SK-N-DZ (cell line): ENCODE measurements at places on chromosomes 5 and 9.

- no peak for DNase-seq
These were observed 16.5 kb downstream of the FBXL7 start for GRCh38 chr5:15516486-15516885.

DNA sequence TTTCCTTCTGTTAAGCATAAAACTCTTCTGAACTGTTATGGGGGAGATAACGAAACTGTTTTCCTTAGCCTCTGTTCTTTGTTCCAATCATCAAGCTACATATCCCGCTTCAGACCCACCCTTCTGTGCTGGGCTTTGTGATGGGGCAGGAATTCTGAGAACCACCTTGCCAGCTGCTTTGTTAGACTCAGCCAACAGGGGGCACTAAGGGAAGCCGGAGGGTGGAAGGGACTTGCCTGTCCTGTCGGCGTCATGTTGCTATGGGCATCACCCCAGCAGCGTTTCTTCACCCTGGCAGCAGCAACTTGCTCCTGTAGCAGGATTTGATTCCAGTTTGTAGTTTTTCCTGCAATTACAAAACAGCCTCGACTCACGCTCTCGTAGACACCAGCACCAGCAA is 169.1 kb downstream of the CAAP1 start:
- DNase-seq, result no peak

- DNase-seq, result no peak
These were observed 418.5 kb upstream of the MEF2C start for GRCh38 chr5:89301321-89302025.

- peak; percentile 1 for DNase-seq
These were observed 243.0 kb upstream of the PTPRD start for GRCh38 chr9:10855847-10856246.

- DNase-seq, result no peak
These were observed 51.3 kb downstream of the GADD45G start for GRCh38 chr9:89655990-89656657.

- no peak for DNase-seq
These were observed 95.7 kb downstream of the ANKH start for GRCh38 chr5:14775857-14776256.

DNA sequence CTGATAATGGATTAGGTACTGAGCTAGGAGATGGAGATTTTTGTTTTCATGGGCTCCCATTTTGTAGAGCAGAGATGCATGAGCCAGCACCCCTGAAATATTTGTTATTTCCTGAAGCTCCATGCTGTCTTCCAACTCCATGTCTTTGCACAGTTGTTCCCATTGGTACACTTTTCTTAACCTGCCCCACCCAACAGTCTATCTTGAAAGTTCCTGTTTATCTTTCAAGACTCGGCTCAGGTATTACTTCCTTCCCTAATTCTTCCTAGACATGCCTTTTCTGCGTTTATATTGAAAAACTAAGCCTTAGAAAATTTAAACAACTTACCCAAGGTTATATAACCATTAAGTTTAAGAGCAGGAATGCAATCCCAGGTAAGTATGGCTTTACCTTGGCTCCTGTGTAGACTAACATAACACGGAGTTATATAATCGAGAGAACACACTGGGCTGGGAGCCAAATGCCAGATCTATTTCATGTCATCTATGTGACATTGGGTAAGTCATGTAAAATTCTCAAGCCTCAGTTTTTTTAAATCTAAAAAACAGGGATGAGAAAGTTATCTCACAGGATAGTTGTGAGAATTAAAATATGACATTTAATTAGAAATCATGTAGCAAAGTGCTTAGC is 67.4 kb downstream of the LIX1 start:
- DNase-seq, result no peak

DNA sequence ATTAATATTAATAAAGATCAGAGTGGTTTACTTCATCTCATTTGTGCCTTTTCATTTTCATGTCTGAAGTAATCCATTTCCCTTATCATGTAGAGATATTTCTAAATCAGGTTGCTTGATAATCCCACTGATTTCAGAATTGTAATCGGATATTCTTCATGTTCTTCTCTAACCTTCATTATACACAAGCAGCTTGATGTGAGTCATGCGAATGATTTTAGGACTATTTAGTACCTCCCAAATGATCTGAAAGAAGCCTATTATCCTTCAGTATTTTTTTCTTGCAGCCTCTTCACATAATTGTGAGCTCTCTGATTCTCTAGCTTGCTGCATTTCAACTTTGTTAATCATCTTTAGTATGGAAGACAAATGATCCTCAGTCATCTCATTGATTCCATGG is 182.0 kb downstream of the GIN1 start:
- DNase-seq, result no peak

GRCh38 chr9:105333076-105333475 is 88.6 kb downstream of the SLC44A1 start:
- no peak for DNase-seq

DNA sequence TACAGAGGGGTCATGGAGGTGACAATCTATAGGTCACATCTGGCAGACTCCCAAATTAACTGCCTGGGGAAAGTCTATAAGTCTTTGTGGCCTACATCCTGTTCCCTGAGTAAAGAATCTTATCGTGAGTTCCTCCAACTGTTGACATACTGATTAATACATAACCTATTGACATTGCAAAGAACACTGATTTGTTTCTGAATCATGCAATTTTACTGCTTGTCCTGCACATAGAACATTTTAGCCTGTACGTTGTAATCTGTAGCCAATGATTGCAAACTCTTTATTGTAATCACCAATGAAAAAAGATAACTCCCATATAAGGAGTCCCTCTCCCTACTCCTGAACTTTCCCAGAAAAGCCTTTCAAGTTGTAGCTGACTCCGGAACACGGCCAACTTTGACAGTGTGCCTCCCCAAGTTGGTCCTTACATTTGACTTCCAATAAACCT is 18.8 kb upstream of the OR2K2 start:
- no peak for DNase-seq

DNA sequence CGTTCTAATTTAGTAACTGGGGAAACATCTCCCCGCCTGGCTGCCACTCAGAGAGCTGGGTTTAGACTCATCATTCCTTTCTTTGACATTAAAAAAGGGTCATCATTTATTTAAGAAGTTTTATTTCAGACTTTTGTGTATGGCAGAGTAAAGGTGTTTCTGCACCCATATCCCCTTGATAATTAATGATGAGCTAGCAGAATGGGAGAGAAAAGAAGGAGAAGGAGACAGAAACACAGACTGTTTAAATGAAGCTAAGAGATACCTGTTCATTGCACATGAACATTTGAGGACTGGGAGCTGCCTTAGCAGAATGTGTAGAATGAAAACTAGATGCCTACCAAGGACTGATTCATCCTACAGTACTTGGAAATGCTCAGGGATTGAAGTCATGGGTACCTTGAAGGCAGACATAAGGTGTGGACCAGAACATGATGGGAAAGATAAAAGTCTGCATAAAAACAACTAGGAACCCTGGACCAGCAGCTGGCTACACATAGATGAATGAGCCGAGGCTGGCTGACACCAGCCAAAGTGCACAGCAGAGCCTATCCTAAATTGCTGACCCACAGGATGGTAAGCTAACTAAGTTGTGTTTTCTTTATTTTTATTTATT is 48.3 kb upstream of the SPATA31C2 start:
- no peak for DNase-seq

GRCh38 chr5:145856285-145856818 is 16.5 kb downstream of the GRXCR2 start:
- peak; percentile 67 for DNase-seq

DNA sequence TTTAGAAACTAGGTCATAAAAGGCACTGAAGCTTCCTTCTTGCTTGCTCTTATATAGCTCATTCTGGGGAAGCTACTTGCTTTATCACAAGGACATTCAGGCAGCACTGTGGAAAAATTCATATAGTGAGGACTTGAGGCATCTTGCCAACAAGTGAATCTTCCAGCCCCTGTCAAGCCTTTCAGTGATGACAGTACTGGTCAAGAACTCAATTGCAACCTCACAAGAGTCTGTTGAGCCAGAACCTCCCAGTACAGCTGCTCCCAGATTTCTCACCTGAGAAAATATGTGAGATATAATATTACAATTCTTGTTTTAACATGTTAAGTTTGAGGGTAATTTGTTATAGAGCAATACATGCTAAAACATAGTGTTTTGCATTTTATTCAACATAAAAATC is 2011.0 kb upstream of the NUDT12 start:
- DNase-seq, result no peak

- DNase-seq, result no peak
These were observed 200.1 kb downstream of the PAX5 start for GRCh38 chr9:36833954-36834353.

GRCh38 chr5:21085791-21086190 is 1097.8 kb upstream of the CDH18 start:
- no peak for DNase-seq

DNA sequence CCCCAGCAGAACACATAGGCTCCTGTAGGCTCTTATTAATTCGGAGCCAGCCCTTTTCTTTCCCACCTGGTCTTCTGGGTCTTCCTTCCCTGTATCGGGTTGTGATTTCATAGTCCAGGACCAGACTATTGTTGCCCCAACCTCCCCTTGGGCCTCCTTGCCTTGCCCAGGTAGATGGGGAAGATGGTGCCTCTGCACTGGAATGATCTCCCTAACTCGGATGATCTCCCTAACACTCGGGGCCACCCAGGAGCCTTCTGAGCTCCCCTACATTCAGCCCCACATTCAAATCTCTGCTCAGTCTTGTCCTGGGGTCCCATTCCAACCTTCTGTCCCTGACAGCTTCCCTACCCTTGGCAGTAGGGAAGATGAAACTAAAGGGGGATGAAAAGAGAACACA is 2.7 kb upstream of the IRF1 start:
- DNase-seq, result no peak

DNA sequence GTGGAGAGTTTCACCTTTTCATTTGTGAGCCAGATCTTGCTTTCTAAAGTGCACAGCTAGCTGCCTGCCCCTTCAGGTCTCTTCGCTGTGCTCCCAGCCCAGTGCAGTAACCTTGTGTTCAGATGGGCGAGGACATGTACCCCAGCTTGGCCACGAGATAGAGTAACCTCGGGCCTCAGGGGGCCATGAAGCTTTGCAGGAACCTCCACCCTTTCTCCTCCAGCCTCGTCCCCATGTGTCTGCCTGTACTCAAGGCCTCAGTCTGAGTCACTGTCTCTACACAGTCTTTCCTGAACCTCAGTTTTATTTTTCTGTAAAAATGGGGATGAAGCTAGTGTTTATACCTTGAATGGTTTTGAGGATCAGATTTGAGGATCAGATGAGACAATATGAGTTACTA is 37.9 kb downstream of the ERGIC1 start:
- DNase-seq, result no peak

GRCh38 chr5:157497875-157498611 is 38.0 kb downstream of the NIPAL4 start:
- DNase-seq, result peak; percentile 42

GRCh38 chr5:122493091-122494021 is 181.3 kb downstream of the SNCAIP start:
- DNase-seq, result peak; percentile 50

- DNase-seq, result no peak
These were observed 31.6 kb downstream of the PTGS1 start for GRCh38 chr9:122402403-122402871.

DNA sequence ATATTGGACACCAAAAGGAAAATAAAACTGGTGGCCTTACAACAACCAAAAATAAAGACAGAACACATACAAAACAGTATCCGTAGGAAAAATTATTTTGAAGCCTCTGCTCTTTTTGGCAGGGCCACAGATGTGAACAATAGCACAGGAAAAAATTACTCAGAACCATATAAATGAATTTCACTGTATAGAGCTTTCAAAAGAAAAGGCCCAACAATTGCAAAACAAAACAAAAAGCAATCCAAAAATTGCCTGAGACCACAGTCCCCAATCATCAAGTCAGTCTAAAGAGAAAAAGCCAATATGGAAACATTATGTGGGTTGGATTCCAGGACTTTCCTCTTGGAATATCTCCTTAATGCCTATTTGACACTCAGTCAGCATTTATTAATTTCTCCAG is 243.8 kb downstream of the CEMIP2 start:
- DNase-seq, result no peak

GRCh38 chr5:141192110-141192725 is at the start of gene PCDHB10:
Gene PCDHB10, plus strand, starts transcription at chr5:141192353. Its CDS starts 200 bp downstream, at chr5:141192553.
- peak; percentile 62 for DNase-seq

GRCh38 chr9:2424619-2425033 is 197.0 kb upstream of the VLDLR start:
- no peak for DNase-seq
